ENCODE measurements at places on chromosomes 2 and 18.
A peak's percentile ranks its signal among the peaks of the same experiment; 100 is the strongest.

- DNase-seq: no peak
Measured at GRCh38 chr2:43215673-43216255, 10.6 kb downstream of the ZFP36L2 start.

DNA sequence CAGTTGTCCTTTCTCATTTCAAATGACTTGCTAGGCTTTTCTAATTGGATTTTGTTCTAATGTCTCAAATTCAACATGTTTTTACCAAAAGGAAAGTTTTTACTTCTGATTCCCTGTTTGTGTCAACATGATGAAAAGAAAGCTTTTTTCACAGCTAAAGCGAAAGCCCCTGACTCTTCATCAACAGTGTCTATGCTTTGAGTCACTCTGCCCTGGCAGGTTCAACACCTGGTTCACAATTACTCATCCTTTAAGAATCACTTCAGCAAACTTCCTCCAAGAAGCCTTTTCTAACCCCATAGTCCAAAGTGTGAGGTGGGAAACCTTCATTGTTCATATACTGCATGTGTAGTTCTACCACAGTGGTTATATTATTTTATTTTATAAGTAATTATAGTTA is 7.6 kb upstream of the DSG2 start:
- no peak for DNase-seq

DNA sequence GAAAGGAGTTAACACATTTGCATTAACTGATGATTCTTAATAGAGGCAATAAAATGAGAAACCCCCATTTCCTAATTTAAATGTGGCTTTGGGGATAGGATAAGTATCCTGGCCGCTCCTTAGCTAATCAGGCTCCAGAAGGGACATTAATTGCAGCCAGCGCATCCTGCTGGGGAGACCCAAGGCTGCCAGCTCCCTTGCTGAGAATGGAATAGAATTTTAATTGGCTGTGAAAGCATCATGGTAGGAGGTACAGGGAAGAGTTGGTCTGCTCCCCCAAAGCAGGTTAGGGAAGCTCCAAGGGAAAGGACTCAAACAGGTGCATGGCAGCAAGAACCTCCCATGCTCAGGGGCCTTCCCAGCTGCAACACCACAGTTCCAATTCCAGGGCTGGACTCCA is 71.4 kb downstream of the MARCHF4 start:
- no peak for DNase-seq

DNA sequence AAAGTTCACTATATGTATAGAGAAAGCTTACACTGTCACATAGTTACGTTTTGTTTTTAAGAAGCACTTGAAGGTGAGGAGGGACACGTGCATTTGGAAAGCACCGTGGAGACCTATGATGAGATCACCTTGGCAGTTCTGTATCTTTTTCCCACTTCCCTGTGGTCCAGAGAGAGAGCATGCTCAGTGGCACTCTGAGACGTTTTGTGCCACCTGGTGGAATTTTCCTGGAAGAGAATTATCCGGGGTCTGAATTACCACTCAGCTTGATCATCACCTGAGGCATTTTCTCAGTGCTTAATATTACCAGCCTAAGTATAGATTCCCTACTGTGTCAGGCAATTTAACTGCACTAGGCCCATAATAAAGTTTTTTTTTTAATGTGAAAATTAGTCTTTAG is 469.4 kb upstream of the SMIM21 start:
- DNase-seq: no peak

- peak; percentile 35 for DNase-seq
Measured at GRCh38 chr2:72367530-72368225, 220.0 kb upstream of the CYP26B1 start.

DNA sequence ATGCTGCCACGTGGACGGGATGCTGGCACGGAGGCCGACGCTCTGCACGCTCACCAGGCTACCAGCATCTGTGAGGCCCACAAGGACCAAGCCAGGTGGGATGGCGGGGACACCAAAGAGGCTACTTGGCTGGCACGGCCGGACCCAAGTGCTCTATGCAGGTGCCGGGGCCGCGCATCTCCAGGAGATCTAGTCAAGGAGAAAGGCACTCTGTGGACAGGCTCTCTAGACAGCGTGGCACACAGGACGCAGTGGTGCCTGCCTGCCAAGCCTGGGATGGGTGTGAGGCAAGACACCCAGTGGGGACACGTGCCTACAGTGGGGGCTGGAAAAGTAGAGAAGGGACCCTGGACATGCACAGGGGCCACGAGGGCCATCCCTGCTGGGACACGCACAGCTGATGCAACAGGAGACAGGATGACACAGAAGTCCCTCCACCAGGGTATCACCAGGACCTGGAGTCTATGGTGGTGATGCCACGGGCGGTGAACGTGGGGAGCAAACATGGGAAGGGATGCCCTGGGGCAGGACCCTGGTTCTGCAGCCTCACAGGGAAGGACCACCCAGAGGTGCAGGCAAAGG is 28.5 kb downstream of the ZNF516 start:
- no peak for DNase-seq

DNA sequence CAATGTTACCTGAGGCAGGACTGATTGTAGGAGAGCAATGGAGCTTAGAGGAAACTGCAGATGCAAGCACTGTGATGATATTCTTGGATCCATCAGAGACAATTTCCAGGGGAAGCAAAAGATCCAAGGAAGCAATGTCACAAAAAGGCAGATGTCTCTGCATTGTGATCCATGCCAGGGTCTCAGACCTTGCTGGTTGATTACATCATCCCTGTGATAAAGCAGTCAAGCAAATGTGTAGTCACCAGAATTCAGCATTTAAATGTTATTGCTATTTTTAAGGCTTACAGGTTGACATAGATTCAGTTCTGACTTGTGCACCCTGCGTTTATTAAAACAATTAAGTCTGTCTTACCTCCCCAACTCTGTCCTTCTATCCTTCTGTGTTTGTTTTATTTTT is 56.8 kb upstream of the CCDC85A start:
- DNase-seq: no peak

GRCh38 chr2:6972067-6972710 is 55.0 kb downstream of the RNF144A start:
- no peak for DNase-seq

GRCh38 chr2:148534416-148535204 is 109.9 kb upstream of the EPC2 start:
- no peak for DNase-seq

DNA sequence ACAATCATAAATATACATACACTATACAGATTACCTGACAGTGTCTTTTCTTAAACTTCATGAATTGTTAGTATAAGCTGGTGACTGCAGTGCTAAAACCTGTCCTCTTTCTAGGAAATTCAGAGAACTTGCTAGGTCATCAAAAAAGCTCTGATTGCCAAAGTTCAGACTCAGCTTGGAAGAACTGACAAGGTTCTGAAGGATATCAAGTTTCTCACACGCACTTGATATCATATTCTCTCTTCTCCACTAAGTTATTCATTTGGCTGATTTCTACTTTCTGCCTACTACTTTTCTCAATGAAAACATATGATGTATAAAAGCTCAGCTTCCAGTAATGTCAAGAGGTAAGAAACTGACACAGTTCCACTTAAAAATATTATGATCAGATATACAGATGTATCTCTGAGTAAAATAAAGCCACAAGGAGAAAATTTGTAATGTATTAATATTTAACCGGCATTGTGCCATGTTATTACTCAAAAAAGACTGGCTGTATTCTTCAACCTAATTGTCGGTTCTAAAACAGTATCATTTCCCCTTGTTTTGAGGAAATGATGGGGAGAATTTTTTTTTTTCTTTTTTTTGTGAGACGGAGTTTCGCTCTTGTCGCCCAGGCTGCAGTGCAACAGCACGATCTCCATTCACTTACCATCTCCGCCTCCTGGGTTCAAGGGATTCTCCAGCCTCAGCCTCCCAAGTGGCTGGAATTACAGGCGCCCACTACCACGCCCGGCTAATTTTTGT is 2.4 kb downstream of the OSBPL1A start:
- DNase-seq: no peak

DNA sequence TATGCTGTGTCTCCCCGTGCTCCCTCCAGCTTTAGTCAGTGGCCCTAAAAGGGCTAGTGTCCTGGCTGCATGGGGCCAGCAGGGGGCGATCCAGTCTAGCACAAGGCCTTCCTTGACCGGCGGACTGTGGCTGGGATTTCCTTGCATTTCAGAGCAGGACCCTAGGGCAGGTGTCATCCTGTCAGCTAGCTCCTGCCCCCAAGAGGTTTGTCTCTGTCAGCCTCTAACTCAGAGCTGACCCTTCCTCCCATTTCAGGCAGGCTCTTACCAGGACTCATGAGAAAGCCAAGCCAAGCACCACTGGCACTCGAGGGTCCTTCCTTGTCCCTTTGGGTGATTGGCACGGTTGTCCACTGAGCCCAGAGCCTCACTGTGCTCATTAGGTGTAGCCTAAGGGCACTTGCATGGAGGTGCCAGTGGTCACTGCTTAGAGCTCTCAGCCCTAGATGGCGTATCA is 140.3 kb downstream of the RPIA start:
- no peak for DNase-seq

DNA sequence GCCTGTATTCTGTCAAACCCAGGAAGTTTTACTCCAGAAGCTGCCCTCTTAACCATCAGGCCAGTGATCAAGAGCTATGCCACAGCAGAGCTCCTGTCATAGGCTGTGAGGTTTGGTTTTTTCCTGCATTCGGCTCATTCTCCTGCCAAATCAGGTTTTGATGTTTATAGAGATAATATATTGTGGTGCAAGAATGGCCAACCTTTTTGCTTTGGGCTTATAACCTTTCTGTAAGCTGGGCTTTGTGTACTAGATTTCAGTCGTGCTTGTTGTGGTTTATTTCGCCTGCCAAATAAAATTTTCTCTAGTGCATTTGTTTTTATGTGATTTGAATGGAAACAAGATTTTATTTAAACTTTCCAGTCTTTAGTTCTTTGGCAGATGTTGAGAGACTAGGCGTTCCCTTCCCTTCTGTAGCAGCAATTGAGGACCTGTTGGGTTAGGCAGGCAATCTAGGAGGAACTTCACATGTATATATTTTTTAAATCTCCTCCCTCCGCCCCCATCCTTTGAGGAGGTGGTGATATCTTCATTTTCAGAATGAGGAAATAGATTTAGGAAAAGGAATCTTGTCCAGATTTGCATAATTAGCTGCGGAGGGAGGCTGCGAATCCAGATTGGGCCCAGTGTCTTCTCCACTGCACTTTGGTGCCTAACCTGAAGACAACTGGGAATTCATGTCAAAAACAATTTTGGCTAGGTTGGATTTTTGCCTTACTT is 2.6 kb downstream of the KDM3A start:
- no peak for DNase-seq

- DNase-seq: no peak
Measured at GRCh38 chr2:128405981-128406613, 87.4 kb upstream of the HS6ST1 start.

DNA sequence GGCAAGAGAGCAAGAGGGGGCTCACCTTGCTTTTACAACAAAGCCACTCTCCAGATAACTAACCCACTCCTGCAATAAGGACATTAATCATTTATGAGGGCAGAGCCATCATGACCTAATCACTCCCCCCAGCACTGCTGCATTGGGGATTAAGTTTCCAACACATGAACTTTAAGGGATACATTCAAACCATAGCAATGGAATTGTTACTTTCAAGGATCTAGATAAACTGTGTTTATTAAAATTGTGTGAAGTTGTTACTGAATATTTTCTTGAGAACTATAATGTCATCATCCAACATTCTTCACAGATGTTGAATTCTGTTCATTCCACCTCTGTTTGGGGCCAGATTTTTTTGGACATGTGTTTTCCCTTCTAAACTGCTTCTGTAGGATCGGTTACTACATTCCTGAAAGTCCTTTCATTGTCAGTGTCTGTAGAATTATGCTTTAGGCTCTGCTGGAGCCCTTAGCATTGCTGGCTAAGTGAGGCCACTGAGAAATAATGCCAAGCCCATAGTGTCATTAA is 50.4 kb downstream of the SPATS2L start:
- peak; percentile 43 for DNase-seq
